ACHN (cell line): ENCODE measurements at places on chromosomes 1 and 21.

DNA sequence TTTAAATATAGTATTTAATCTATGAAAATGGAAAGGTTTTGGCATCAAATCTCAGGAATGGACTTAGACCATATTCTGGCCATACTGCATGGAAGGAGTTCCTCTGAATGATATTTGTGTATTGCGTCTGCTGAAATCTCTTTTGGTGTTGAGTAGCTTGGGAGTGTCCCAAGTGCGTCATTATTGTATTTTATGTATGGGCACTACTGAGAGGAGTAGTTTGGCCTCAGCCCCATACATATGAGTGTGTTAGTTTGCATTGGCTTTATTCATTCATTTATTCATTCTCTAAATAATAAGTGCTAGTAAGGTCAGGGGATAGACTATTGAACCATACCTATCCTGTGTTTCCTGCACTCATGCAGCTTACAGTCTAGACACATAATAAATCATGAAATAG lies 46.6 kb downstream of the CENPF start:
- DNase-seq, result no peak

GRCh38 chr1:110677526-110677925 lies 2.8 kb upstream of the KCNA3 start:
- no peak for DNase-seq

DNA sequence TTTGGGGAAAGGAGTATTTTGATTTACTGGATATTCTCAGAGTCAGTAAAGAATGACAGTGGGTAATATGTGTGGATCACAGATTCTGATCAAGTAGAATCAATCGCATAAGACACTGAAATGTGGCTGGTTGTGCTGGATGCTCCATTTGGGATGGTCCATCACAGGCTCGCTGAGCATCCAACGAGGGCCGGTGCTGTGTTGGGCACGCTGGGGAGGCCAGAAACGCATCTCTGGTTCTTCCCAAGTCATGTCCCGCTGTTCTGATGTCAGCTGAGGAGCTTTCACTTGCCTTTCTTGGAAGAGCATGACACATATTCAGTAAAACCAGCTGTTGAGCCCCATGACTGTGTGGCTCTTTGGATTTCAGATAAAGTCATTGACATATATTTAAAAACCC lies 72.0 kb downstream of the UMODL1 start:
- no peak for DNase-seq

DNA sequence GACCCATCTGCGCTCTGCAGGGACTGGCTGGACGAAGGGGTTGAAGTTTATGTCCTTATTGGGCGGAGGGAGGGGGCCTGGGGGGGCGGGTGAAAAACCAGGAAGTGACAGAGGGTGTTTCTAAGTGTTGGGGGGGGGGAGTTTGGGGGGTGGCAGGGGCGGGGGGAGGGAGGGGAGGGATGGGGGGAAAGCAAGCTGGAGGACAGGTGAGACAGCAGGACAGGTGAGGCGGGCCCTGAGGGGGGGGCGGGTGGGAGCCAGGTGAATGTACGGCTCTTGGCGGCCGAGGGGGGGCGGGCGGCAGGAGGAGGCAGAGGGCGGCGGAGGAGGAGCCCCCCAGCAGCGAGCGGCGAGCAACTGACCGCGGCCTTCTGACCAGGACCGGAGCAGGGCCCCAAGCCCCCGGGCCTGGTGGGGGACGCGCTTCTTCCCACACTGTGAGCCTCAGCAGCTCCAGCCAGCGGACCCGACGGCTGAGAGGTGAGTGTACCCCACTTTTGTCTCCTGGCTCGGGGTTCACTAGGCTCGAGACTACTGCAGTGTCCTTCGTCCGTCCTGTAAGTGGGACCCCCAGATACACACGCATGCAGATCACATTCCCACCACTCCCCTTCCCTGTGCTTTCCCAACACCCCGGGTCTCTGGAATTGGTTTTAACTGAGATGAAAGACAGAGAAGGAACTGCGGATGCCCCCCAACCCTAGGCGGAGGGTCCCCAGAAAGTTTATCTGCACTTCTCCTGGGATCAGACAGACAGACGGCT lies at the start of gene ZBTB7B:
Gene ZBTB7B (plus strand): TSS at position 339 of the 763 bp plus-strand sequence. CDS start 11,859 bp downstream, outside the sequence.
- DNase-seq, result peak; percentile 40

GRCh38 chr1:54337928-54338327 lies 68.3 kb downstream of the SSBP3 start:
- no peak for DNase-seq

DNA sequence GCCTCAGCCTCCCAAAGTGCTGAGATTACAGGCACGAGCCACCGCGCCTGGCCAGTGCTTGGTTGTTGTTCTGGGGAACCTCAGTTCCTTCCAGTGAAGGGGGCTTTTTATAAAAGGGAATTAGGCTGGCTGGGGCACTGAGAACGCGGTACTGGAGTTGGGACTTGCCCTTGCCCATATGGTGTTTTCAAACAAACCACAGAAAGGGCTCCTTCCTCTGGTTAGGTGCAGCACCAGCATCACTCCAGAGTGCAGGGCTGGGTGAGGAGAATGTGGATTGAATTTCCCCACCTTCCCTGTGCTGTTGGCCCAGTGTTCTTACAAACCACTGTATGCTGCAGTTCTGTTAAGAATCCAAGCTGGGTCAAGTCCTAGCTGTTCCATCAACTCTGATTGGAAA lies 5.3 kb downstream of the MAN1C1 start:
- DNase-seq, result no peak

GRCh38 chr1:176522310-176522845 lies 59.4 kb downstream of the PAPPA2 start:
- no peak for DNase-seq

DNA sequence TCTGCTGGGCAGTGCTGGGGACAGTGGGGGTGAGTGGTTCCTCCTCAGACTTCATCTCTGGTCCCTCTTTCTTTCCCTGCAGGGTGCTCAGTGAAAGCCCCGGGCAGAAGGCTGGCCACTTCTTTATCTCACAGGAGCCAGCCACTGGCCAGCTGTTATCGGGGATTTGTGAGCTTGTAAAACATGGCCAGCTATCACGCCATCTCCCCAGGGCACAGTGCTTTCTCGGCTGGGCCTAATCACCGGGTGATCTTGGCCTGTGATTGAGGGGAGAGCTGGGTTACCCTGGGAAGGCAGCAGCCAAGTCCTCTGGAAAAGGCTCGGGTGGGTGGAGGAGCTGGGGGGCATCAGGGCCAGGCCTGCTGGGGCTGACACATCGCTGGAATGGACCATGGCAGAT lies 83.0 kb downstream of the IGSF21 start:
- no peak for DNase-seq

DNA sequence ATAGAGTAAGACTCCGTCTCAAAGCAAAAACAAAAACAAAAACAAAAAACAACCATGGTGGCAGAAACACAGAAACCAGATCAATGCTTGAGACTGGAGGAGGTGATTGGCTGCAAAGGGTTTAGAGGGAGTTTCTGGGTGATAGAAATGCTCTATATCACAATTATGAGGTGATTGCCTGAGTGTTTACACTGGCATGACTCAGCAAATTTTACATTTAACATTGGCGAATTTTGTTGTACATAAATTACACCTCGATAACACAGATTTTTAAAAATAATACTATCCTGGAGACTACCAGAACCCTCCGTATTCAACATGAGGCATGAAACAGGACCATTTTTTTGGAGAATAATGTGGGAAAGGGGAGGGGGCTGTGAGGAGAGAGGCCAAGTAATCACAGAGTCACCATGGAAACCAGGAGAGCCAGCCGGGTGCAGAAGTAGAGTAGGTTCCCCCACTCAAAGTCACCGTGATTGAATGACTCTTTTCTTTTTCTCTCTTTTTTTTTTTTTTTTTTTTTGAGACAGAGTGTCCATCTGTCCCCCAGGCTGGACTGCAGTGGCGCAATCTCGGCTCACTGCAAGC lies 24.3 kb downstream of the HEYL start:
- no peak for DNase-seq

DNA sequence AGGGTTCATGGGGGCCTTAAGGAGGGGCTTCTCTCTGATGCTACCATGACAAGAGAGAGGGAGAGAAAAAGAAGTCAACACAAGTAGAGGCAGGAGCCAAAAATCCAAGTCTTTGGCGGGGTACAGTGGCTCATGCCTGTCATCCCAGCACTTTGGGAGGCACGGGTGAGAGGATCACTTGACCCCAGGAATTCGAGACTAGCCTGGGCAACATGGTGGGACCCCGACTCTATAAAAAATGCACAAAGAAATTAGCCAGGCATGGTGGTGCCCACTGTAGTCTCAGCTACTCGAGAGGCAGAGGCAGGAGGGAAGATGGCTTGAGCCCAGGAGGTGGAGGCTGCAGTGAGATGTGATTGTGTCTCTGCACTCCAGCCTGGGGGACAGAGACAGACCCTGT lies 8.7 kb downstream of the PLA2G5 start:
- no peak for DNase-seq

DNA sequence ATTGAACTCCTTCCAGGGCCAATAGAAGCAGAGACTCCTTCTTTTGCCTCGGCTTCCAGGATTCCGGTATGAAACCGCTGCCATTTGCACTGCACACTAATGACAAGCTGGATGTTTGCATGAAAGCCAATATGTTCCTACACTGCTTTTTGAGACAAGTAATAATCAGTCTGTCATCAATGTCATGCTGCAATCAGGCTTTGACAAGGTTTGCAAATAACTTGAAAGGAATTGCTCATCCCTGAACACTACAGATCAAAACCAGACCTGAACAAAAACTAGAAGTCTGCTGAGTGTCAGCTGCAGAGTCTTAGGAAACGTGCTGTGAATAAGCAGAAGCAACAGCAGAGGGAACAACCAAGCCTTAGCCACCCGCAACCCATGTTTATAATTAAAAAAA lies 720.7 kb upstream of the CXADR start:
- no peak for DNase-seq

DNA sequence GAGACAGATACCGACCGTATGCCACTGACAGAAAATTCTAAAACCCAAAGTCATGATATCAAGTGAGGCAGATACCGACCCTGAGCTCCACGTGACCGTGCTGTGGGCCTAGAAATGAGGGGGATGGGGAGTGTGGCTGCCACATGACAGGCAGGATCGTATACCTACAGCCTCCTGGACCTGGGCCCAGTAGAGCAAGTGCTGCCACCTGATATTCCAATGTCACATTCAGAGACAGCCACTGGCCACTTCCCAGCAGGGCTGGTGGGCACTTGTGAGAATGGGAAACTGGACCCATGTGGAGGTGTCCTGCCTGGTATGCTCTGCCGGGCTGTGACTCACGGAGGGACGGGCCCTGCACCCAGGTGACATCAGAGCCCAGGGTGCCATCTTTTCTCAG lies 44.6 kb upstream of the CLDN14 start:
- DNase-seq, result no peak

DNA sequence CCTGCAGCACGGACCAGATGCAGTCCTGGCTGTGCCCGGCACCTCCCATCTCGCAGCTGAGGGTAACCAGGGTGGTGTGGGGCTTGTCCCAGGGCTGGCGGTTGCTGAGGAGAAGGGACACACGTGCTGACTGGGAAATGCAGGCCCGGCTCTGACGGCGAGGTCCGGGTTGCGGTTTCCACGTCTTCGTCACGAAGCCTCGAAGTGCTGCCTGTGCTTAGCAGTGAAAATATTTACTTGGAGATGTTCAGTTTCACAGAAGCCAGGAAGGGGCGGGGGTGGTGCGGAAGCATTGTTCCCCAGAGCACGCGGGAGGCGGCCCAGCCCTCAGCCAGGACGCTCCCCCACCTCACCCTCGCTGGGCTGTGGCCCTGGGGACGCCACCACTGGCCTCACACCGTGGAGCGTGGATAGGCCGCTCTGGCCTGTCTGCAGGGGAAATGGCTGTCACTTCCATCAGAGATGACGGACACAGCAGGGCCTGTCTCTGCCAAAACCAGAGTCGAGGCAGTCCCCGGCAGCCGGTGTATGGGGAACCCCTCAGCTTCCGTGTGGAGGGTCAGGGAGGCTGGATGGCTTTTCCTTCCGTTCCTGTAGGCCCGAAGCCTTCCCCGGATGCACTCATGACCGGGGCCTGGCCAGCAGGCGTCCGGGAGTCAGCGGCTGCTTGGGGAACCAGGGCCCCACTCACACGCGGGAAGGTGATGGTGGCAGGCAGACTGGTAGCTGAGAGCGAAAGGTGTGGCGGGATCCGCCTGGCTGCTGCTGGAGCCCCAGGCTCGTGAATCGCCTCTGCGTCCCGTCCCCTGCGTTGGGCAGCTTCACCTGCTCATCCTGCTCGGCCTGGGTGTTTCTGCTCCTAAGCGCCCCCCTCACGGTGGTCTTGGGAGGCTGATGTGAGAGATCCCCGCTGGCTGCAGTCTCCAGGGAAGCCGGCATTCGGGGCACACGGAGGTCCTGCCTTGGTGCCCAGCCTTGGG lies 14.7 kb upstream of the POFUT2 start:
- DNase-seq, result no peak

- DNase-seq, result no peak
Measured at GRCh38 chr1:47870480-47870879, 126.7 kb downstream of the TRABD2B start.

- DNase-seq, result no peak
Measured at GRCh38 chr1:232715154-232715553, 85.2 kb upstream of the SIPA1L2 start.

GRCh38 chr1:93616996-93617669 lies 64.5 kb downstream of the BCAR3 start:
- DNase-seq, result no peak

DNA sequence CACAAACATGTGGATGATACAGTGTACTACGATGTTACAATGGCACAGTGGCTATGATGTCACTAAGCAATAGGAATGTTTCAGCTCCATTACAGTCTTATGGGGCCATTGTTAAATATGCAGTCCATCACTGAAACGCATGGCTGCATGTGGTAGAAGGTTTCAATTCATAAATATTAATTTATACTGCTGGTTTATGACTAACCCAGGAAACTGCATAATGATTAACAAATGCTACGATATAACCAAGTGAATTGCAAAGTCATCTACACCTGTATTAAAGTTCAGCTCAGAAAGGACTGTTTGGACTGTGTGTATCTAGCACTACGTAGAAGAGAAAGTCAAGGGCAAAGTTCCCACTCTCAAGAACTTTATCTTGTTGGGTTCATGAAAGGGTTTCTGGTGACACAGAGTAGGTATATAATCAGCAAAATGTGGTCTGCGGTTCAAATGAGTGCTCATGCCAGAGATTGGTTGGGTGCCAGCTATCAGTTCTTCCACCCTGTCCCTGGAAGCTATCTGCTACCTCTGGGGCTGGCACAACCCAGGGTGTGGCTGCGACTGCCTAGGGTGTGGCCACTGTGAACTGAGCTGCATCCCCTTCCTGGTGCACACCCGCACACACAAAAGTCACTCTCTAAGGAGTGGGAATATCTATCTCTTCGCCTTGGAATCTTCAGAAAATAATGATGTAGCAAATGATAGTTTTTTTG lies 14.8 kb downstream of the MGST3 start:
- peak; percentile 71 for DNase-seq

GRCh38 chr1:231124746-231125145 lies 37.1 kb upstream of the TRIM67 start:
- no peak for DNase-seq

DNA sequence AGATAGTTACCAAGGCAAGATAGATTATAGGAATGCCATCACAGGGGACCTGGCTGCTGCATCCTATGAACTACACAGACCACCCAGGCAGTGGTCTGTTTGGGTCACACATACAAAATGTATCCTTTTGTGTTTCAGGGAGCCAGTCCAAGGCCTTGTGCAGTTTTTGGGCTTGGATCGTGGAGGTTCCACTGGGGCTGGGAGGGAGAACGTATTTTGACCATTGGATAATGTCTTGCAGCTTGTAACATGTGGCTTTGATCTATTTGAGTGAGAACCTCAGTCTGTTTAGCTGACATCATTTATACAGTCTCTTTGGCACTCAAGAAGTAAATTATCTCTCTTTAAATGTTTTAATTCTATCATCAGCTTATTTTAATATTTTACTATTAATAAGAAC lies 147.3 kb downstream of the DUSP10 start:
- DNase-seq, result no peak

GRCh38 chr1:3727042-3727824 lies 25.0 kb upstream of the CCDC27 start:
- DNase-seq, result no peak
